ENCODE measurements at places on chromosomes 7 and 10.

- no peak for DNase-seq
These were observed 208.2 kb upstream of the PRKCQ start for GRCh38 chr10:6788231-6788630.

DNA sequence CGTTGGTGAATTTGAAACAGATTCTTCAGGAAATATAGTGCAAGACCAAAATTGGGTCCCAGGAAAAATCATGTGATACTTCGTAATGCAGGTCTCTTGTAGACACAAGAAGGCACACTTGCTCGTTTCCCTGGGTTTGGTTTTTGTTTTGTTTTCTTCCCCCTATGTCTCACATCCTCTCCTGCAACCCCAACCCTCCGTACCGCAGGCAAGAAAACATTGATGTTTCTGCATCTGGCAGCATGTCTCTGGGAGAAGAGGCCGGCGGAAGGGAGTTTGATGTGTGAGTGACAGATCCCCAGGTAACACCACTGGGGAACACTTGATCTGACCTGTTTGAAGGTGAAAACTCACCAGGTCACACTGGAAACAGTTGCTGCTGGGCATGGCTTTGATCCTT is 718.5 kb downstream of the AUTS2 start:
- DNase-seq = no peak

DNA sequence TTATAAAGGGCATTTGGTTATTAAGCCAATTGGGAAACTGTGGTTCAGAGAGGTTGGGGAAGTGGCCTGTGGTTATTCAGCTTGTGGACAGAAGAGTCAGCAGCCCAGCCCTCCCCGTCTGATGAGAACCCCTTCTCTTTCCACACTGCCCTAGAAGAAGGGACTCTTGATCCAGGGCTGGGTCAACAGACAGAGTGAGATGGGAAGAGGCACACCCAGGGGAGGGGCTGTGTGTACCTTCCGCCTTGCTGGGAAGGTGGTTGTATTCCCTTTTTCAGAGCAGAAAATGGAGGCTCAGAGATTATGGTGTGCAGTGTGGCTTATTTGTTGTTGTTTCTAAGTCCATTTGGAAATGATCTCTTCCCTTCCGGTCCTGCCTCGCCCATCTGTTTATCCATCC is 103.4 kb downstream of the GRK5 start:
- no peak for DNase-seq

GRCh38 chr10:98391065-98391464 is 23.9 kb downstream of the PYROXD2 start:
- DNase-seq = no peak

- DNase-seq = no peak
These were observed 3.3 kb downstream of the SRGN start for GRCh38 chr10:69091143-69091651.

DNA sequence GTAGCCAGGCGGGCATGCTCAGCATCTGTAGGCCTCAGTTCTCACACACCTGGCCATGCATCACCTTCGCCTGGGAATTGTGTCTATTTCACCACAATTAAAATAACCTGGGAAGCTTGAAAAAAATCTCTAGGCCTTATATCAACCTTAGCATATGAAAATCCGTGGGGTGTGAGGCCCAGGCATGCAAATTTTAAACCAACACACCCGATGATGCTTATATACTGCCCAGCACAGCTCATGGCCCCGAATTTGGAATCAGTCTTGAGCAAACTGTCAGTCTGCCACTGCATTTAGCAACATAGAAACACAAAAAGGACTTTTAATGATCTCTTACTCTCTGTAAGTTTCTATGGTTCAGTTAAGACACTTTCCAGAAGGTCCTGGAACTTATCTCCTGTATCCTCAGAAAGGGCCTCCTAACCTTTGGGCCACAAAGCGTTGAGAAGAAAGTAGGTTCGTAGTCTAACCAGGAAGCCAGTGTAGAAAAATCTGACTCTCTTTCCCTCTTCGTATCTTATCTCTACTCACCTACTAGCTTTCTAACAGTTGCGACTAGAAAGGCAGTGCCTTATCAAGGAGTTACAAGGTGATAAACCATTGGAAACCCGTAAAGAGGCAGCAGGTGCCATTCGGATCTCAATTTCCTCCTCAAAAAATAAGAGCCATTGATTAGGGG is 12.0 kb upstream of the DMBT1 start:
- DNase-seq = no peak

- DNase-seq = no peak
These were observed 5.2 kb upstream of the CFAP69 start for GRCh38 chr7:90239625-90240228.

DNA sequence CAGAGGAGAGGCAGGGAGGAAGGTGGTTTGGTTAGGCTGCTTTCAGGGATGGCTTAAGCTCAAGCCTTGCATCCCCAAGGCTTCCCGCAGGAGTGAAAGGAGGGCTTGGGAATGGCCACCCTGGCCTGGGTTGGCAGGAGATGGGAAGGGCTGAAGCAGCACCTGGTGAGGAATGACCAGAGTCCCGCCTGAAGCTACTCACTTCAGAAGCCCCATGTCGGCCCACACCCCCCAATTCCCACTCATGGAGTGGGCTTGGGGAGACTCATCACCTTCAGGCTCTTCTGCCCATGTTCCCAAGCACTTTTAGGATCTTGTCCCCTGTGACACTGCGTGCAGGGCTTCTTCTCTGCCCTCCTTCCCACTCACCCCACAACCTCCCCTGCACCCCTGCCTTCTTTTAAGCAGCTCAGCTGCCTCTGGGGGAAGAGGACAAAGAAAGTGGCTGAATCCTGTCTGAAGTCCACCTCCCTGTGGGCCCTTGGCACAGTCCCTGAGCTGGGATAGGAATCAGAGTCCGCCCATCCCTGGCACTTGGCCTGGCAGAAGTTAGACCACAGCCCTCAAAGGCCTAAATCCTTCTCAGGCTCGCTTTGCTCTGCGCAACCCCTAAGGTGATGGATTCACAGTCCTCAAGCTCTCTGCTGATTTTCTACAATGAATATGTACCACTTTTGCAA is 16.5 kb downstream of the RGR start:
- DNase-seq = no peak

DNA sequence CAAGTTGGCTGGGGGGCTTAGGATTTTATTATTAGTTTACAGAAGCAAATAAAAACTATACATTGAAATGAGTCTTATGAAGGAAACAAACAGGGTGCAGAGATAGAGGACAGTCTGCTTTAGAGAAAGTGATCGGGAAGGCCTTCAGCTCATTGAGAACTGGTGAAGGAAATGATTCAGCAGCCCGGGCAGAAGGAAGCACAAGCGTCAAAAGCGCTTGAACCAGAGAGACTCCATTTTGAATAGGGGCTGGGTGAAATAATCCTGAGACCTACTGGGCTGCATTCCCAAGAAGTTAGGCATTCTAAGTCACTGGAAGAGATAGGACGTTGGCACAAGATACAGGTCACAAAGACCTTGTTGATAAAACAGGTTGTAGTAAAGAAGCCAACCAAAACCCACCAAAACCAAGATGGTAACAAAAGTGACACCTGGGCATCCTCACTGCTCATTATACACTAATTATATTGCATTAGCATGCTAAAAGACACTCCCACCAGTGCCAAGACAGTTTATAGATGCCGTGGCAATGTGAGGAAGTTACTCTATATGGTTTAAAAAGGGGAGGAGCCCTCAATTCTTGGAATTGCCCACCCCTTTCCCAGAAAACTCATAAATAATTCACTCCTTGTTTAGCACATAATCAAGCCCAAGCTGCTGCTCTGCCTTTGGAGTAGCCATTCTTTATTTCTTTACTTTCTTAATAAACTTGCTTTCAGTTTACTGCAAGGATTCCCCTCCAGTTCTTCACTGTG is 83.1 kb upstream of the MPP7 start:
- DNase-seq = no peak

DNA sequence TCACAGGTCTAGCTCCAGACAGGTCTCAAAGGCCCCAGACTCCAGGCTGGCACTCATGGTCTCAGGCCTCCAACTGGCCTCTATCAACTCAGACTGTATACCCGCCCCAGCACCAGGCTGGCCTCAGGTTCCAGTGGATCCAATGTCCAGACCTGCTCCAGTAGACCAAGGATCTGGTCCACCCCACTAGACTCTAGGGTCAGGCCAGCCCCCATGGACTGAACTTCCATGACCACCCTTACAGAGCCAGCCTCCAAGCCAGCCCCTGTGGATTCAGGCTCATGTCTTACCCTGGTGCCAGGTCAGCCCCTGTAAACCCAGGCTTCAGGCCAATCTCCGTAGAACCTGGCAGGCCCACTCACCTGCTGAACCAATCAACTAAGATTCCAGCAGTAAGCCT is 16.8 kb upstream of the GNAT3 start:
- no peak for DNase-seq

- no peak for DNase-seq
These were observed 31.1 kb upstream of the HIBADH start for GRCh38 chr7:27693794-27694193.

DNA sequence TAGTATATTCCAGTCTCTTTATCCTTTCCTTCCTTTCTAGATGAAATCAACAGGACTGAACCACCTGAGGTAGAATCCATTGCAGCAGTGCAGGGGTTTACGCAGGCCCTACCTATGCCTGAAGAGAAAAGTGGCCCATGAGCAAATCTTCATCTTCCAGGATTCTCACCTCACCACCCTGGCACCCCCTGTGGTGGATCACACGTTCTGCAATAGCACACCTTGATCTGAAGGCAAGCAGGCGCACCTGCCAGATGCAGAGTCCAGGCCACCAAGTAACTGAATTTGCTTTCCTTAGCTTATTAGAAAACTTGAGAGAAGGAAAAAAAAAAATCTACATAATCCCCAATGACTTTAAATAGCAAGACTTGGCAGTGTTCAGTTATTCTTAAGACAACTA is 121.4 kb downstream of the PIP4K2A start:
- DNase-seq = no peak

DNA sequence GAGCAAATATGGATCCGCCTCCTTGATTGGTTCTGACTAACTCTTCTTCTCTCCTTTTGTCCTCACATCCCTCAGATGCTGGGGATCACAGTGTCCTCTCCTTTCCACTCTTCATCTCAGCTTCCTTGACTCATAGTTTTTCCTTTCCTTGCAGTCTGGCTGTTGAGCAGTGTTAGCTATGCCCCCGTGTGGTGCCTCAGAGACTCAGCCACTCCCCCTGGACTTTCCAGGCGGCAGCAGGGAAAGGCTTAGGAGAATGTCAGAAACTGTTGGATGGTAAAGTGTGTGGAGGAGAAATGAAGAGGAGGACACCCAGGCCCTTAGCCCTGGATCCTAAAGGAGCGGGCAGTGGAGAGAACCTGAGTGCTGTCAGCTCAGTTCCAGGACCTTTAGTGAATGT is 267.5 kb downstream of the CELF2 start:
- no peak for DNase-seq

DNA sequence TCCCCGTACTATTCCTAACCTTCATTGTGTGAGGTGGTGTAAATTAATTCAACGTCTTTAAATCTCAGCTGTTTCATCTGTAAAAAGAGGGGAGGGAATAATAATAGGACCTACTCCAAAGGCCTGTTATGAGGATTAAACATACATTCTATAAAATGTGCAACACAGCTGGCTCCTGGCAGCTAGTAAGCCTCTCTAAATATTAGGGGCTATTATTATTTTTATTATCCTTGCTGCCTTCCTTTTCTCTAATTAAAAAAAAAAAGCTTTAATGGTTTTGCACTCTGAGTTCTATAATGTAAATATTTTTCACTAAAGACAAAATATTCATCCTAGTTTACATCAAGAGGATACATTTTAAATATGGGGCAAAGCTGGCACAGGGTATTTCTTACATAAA is 19.5 kb downstream of the EXOC4 start:
- no peak for DNase-seq

GRCh38 chr7:116249969-116250553 is 39.7 kb downstream of the TES start:
- no peak for DNase-seq

DNA sequence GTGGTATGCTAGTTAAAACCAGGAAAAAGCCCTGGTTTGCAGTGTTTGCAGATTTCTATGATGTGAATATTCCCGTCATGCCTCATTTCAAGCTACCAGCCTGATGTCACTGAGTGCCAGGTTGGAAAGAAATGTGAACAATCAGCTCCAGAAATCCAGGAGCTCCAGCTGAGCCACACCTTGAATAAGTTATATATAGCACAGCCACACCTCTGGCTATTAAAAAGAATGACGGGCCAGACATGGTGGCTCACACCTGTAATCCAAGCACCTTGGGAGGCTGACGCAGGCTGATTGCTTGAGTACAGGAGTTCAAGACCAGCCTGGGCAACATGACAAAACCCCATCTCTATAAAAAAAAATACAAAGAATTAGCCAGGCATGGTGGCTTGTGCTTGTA is 18.7 kb upstream of the SLF2 start:
- DNase-seq = no peak

DNA sequence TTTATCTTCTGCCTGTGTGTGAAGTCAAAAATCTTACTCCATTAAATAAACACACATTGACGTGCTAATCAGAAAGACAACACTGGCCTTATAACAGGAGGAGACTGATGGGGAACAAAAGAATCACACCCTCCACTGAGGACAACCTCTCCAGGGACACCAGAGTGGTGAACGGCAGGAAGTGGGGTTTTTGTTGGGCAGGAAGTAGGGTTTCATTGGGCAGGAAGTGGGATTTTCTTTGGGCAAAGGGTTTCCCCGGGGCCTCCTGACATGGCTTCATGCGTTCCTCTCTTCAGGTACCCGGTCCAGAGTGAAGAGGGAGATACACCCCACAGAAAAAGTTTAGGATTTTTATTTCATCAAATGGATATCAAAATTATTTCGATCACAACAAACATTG is 30.6 kb downstream of the ADARB2 start:
- DNase-seq = no peak

DNA sequence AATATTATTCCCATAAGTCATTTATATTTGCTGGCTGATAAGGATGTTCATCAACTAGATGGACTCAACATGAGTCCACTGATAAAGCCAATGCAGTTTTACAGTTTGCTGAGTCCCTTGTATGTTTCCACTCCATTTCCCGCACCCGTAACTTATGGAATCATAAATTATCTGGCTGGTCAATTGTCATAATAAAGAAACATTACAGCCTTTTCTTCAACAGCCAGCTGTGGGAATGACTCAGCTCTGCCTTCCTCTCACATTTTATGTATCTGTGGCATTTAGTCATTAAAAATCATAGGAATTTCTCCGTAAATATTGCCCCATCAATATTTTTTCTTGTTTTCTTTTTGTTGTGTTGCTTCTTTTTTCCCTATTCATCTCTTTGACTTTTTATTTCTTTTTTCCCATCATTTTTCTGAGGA is 22.3 kb upstream of the TMEM26 start:
- no peak for DNase-seq

DNA sequence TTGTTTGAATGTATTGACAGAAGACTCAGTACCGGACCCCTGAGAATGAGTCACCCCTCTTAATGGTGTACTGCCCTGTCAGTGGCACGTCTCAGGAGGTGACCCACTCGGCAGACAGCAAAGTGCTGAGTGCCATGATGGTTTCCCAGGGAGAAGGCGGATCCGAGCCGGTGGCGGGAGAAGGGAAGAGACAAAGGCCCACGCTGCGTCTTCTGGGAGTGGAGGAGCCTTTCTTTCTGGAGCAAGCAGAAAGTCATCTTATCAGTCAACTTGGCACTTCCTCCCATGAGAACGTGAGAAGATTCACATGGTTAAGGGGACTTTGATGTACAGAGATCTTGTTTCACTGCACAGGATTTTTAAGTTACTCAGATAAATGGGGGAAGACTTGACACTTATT is 14.6 kb upstream of the PPP2R2D start:
- no peak for DNase-seq
